Lung (tissue), 17 donors: ENCODE measurements at places on chromosomes 12 and 14. TPM values are rescaled to one million over a fixed set of nuclear protein-coding genes. Genes with fewer than 3 reads are reported as not detected.

DNA sequence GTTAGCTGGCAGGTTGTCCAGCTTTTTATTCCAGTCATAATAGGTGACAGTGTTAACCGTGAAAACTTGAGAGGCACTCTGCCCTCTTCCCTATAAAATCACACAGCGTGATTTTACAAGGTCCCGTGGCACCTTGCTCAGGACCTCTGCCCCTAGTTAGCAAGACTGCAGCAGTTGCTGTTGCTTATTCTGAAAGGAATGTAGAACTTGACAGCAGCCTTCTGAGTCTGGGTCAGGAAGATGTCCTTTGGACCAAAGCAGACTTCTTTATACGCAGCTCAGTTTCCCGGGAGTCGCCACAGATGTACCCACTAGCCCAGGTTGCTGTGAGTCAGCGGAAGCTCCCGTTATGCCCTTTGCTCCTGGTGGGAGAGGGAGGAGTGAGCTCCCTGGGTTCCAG is 13.2 kb downstream of the PRKAB1 start:
- H3K4me1 ChIP-seq, result peaks cover 4% of the 10 kb centered on the region
- no peak overlapping the region for H3K27ac ChIP-seq
- peaks cover 48% of the 10 kb centered on the region for H3K36me3 ChIP-seq
- H3K27me3 ChIP-seq, result no peaks in the 10 kb centered on the region

Gene FITM1
- polyA plus RNA-seq, result 1.4 TPM

Gene SLC38A2
- polyA plus RNA-seq, result 82.9 TPM

Gene SYCP3
- polyA plus RNA-seq, result 0.05 TPM

Gene IL22
- 0.46 TPM for polyA plus RNA-seq
